ENCODE measurements at places on chromosomes 12 and 14.

- no peak for DNase-seq
Measured at GRCh38 chr14:71331403-71331802, 424.1 kb downstream of the PCNX1 start.

DNA sequence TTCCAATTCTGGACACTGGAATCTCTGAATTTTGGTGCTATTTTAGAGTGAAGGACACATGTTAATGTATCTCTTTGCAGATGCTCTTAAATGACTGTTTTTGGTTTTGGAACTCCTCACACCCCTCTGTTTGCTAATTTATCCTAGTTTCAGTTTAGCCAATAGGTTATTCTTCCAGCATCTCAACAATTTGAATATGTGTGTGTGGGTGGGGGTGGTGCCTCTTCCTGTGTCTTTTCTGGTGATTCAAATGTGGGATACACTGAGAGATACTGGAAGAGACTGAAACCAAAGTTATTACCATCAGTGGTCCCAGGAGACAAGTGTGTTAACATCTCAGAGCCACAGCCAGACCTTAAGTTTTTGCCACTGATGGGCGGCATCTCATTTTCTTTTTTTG lies 1317.4 kb upstream of the TMEM132C start:
- DNase-seq, result no peak

- no peak for DNase-seq
Measured at GRCh38 chr12:74537126-74537706, 419 bp upstream of the ATXN7L3B start.

GRCh38 chr12:130713581-130713991 lies 2.5 kb downstream of the RIMBP2 start:
- DNase-seq, result no peak

DNA sequence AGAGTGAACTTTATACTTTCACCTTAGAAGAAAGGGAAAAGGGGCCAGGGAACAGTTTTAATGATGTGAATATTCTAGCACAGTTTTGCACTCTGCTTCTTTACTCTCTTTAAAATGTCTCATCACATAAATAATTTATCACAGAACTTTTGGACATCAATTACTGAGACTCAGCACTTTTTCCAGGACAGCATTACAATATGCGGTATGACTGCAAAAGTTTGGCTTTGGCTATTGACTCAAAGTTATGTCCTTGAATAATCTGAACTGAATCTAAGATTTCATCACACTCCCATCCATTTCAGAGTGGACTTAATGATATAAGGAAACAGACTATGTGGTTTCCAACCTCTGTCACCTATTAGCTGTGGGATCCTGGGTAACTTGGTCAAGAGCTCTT lies 11.7 kb downstream of the CCER1 start:
- DNase-seq, result no peak

- no peak for DNase-seq
Measured at GRCh38 chr12:103012884-103013283, 55.4 kb downstream of the ASCL1 start.

DNA sequence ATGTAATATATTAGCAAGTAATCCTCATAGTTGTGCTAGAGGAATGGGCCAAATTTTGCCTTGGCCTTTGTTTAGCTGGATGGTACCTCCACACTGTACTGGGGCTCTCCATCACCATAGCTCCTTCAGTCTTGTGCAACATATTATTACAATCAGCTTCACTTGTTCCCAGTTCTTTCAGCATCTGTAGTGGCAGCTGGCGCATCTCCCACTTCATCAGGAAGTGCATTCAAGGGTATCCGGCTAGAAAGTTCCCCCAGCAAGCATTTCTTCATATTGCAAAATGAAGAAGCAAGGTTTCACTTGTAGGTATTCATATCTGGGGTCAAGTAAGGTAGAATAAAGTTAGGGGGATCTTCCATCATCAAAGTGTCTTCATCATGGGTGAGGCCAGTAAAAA lies 123.7 kb downstream of the IGF1 start:
- no peak for DNase-seq

GRCh38 chr12:109813810-109814416 lies 19.3 kb downstream of the TRPV4 start:
- no peak for DNase-seq

DNA sequence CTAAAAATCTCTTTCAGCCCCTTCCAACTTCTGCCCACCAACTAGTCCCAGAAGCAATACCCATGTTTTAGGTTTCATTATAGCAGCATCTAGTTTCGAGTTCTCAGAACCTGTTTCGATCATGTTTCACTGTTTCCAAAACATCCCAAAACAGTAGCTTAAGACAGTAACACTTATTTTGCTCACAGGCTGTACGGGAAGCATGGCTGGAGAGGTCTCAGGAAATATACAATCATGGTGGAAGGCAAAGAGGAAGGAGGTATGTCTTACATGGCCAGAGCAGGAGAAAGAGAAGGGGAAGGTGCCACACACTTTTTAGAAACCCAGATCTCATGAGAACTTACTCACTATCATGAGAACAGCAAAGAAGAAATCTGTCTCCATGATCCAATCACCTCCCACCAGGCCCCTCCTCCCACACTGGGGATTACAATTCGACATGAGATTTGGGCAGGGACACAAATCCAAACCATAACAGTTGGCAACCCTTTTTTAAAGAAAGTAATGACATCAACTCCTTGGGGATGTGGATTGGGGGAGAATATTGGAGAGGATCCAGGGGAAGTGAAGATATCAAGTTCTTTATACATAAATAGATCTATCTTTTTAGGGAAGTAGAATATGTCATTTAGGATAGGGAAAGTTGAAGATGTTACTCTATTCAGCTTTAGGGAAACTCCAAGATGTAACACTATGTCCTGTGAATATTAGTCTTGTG lies 269.9 kb upstream of the PLEKHG7 start:
- no peak for DNase-seq

GRCh38 chr12:95755261-95755865 lies 35.2 kb downstream of the NTN4 start:
- no peak for DNase-seq

- DNase-seq, result no peak
Measured at GRCh38 chr12:130459916-130460315, 122.2 kb downstream of the PIWIL1 start.

DNA sequence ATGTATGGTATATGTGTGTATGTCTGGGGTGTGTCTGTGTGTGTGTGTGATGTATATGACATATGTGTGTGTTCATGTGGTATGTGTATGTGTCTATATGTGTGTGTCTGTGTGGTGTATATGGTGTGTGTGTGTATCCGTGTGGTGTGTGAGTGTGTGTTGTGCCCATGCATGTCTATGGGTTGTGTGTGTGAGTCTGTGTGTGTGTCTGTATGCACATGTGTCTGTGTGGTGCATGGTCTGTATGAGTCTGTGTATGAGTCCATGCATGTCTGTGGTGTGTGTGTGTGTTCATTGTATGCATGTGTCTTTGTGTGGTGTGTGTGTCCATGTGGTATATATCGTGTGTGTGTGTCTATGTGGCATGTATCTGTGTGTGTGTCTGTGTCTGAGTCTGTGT lies 168.1 kb upstream of the GSC start:
- no peak for DNase-seq

GRCh38 chr12:102862486-102862885 lies 54.6 kb downstream of the PAH start:
- DNase-seq, result no peak

- no peak for DNase-seq
Measured at GRCh38 chr12:1398673-1399072, 195.7 kb downstream of the FBXL14 start.
